ENCODE measurements at places on chromosomes 1 and 21.

DNA sequence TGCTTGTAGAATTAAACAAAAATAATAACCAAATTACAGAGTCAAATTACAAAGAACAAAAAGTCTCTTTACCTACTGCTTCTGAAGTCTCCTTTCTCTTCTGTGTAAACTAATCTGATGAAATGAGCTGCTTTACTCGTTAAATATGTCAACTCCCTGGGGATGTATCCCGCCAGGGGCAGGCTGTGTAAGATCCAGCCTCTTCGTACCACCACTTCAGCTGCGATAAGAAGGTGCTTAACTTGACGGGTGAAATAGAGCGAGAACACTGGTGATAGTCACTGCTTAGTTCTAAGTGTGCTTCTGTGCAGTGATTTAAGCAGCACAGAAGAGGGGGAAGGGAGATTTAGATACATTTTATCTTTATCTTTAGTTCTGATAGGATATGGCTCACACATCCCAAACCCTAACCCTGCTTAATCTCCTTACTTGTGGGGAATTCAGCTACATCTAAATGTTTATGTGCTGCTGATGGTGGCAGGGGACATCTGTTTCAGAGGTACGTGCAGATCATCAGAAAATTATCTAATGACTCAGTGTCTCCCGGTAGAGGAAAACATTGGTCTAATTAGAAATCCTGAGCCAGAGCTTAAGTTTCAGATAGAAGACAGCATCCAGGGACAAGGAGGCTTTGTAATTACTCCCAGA lies 46.0 kb downstream of the RHOU start:
- DNase-seq, result no peak

DNA sequence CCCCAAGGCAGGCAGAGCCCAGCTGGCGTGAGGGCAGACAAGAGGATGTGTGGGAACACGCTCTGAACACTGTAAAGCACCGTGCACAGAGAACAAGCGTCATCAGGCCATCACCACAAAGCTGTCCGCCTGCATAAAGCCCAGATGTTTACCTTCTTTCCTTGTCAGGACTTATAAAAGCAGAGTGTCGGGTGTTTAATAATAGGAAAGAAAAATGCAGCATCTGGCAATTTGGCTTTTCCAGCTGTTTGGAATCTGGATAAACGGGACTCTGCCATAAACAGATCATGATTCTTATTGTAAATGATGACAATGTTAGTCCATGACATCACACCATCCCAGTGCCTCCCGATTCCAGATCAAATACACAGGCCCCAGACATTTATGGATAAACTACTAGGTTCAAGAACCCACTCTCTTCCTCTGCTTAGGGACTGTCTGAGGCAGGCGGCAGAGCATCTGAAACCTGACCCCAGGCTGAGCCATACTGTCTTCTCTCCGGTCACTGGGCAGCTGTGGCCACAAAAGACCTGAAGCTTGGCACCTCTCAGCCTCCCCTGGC lies 4.2 kb downstream of the GLIS1 start:
- no peak for DNase-seq

- DNase-seq, result peak; percentile 74
Observed at GRCh38 chr21:44914176-44914874, 6.4 kb downstream of the ITGB2 start.

- no peak for DNase-seq
Observed at GRCh38 chr1:15972409-15972808, 3.5 kb downstream of the ZBTB17 start.

GRCh38 chr1:28247612-28248272 lies 11.6 kb upstream of the SESN2 start:
- no peak for DNase-seq

DNA sequence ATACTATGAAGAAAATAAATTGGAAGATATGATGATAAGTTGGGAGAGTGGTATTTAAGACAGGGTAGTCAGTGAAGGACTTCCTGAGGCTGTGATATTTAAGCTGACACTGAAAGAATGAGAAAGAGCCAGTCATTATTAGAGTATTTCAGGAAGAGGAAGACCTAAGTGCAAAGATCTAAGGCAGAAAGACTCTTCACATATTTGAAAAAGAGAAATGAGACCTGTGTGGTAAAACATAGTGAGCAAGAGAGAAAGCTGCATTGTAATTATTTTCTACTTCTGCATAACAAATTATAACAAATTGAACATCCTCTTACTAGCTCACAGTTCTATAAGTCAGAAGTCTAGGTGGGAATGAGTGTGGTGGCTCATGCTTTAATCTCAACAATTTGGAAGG lies 34.6 kb upstream of the DOCK7 start:
- no peak for DNase-seq

DNA sequence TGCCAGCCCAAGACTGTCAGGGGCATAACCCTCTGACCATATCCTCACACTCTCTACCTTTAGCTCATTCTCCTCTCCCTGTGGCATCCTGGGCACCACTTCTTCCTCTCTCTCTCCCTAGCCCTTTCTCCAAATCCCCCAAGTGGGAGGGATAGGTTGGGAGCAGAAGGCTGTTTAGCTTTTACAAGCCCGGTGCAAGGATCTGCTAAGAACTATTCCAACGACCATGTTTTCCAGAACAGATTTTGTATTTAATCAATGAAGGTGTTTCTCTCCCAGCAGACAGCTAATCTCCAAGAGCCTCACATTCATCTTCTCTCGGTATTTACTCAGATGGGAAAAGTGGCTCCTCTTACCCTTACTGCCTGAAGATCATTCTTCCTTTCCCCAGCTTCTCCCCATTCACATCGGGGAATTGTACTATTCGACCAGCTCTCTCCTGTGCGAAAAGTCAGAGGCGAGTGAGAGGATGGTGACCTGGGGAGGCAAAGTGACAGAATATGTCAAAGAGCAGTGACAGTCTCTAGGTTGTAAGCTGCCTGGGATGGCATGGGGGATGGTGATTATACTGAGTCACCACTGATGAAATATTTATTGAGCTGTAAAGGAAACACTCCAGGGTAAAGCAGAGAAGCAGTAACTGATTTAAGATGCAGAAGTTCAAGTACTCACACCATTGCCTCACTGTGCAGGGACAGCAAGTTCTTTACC lies 47.0 kb upstream of the RBM15 start:
- no peak for DNase-seq

GRCh38 chr1:65471861-65472332 lies 51.4 kb downstream of the LEPR start:
- no peak for DNase-seq

- no peak for DNase-seq
Observed at GRCh38 chr1:24980836-24981630, 51.0 kb upstream of the RUNX3 start.

- no peak for DNase-seq
Observed at GRCh38 chr1:208526613-208527125, 282.5 kb upstream of the PLXNA2 start.

GRCh38 chr1:42305639-42306038 lies 29.4 kb downstream of the FOXJ3 start:
- DNase-seq, result no peak

DNA sequence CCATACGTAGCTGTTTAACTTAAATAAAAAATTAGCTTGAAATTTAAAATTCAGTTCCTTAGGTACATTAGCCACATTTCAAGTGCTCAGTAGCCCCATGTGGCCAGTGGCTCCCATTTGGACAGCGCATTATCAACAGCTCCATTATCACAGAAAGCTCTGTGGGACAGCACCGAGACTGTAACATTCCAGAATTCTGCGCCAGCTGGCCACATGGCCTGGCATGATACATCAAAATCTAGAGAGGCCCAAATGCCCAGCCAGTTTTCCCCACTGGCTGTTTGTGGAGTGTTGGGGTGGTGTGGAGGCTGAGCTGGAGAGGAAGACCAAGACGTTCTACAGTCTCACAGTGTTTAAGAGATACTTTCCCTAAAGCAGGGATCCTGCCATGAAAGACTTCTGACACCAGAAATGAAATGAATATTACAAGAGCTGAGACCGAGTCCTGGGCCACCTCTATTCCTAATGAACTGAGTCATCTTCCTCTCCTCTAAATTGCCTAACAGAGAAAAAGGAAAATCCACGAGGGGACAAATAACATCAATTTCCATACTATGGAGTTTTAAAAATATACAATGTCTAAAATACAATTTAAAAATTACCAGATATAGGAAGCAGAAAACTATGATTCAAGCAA lies 27.3 kb upstream of the ACTA1 start:
- DNase-seq, result no peak

DNA sequence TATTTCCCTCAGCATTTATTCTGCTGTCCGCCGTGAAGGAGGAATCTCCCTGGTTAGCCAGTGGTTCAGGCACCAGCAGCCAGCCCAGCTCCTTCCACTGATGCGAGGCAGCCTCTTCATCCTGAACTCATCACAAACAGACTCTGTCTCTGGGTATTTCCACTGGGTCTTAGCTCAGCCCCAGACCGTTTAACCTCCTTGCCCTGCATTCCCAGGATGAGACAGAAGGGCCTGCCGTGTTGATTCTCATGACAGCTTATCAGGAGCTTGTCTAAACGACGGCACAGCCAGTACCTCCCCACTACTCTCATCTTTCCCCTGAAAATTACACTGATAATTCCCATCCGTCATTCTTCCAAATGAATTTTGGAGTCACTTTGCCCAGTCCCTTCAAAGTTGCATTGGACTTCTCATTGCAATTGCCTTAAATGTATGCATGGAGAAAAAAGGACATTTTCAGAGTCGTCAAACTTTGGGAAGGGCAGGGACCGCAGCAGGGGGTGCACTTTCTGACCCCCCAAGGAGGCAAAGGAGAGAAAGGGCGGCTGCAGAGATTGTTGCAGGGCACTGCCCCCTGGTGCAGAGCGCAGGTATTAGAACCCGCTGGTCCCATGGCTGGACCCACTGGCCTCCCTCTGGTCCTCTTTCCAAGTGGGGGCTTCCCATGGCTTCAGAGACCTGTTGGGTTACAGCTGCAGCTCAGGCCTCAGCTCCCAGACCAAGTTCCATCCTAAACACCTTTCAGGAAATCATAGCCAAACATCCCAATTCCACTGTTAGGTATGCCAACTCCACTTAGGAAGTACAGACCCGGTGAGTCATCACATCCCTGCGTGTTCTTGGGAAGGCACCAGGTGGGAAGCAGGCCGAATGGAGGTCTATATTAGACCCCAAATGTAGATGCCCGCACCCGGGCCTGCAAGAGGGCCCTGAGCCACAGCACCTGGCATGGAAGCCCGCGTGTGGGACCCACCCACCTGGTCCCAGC lies 3.7 kb upstream of the MEGF6 start:
- no peak for DNase-seq

DNA sequence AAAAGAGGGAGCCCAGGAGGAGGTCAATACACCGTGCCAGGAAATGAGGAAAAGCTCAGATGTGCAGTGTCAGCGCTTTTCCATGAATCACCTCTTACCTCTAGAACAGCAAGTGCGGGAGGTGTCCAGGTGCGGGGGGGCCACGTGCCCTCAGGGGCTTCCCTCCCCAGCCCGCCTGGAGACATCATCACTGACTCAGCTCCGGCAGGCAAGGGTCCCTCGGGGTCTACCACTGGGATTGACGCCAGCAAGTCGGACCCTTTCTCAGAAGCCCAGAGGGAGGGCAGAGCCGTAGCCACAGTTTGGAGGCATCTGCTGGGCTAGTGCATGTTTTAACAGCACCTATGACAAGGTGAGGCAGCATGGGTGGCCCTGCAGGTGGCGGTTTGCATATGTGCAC lies 67.4 kb upstream of the TRAPPC10 start:
- DNase-seq, result no peak

DNA sequence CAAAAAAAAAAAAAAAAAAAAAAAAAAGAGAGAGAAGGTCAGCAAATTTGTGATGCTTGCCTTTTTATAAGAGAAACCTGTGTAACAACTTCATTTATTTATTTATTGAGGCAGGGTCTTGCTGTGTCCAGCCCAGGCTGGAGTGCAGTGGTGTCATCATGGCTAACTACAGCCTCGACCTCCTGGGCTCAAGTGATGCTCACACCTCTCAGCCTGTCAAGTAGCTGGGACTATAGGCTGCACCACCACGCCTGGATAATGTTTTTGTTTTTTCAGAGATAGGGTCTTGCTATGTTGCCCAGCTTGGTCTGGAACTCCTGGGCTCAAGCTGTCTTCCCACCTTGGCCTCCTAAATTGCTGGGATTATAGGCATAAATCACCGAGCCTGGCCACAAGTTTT lies 42.4 kb downstream of the DHCR24 start:
- no peak for DNase-seq

DNA sequence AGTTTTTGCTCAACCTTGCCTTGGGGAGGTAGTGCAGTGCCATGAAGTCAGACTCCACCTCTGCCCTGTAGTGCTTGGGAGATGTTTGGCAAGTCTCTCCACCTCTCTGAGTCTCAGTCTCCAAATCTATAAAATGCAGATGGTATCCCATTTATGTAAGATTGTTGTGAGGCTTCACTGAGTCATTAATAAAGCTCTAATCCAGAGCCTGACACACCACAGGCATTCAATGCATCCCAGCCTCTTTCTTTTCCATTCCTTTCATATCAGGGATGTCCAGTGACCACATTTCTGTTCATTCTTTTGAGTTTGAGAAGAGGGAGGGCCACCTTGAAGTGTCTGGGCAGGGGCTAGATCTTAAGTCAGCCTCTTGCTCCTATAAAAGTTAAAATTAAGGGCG lies 37.6 kb upstream of the LMO4 start:
- no peak for DNase-seq

- DNase-seq, result no peak
Observed at GRCh38 chr1:12426030-12426429, 192.0 kb downstream of the DHRS3 start.

GRCh38 chr21:23021481-23021880 lies 2023.3 kb downstream of the NCAM2 start:
- no peak for DNase-seq

DNA sequence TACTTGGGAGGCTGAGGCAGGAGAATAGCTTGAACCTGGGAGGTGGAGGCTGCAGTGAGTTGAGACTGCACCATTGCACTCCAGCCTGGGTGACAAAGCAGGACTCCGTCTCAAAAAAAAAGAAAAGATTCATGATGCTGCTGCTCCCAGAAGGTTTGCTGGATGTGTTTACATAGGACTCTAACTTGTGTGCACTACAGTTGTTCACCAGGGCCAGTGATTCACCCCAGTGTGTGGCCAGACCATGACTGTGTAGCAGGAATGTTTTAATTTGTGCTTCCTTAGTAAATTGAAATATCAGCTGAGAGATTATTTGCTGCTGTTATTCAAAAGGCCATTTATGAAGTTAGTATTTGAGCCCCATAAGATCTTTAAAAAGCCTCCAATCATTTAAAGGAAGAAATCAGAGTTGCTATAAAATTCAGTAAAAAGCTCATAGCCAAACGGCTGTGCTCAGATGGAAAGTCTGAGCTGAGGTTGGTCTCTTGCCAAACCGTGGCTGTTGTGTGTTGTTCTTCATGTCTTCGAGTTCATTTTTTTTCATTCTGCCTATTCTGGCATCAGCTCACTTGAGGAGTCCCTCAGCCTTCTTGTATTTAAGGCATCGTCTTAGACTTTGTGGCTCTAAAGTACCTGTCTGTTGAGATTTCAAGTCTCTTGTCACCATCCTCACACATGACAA lies 18.1 kb upstream of the PGD start:
- DNase-seq, result no peak

- DNase-seq, result no peak
Observed at GRCh38 chr1:100734676-100735075, 15.1 kb downstream of the VCAM1 start.

DNA sequence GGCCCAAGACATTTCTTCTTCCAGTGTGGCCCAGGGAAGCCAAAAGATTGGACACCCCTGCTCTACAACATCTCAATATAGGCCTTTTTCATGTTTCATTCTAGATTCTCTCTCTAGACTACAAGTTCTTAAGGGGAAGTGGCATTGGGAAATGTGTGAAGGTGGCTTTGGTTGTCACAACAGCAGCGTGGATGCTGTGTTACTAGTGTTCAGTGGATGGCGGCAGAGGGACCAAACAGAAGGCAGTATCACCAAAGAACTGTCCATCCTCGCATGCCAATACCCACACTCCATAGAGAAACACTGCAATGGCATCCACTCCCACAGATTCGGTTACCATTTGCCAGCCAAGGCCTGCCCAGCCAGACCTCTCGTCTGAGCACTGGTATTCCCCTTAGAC lies 24.3 kb upstream of the IFNAR2 start:
- no peak for DNase-seq

All from stimulated activated naive CD8-positive, alpha-beta T cell treated with anti-CD3 and anti-CD28 coated beads, Interleukin-15, Interleukin-2, amounts not matched to agents 100 U/mL and 50 U/mL, for 24 hours (primary cell).